Right lobe of liver (tissue), 6 donors: ENCODE measurements at places on chromosomes 6 and 20. TPM values are rescaled to one million over a fixed set of nuclear protein-coding genes. Genes with fewer than 3 reads are reported as not detected.

Gene PRICKLE4
- 3.1 TPM for total RNA-seq

Gene TNNC2
- total RNA-seq, result not detected

Gene CRISP2
- not detected for total RNA-seq

Gene CDH4
- total RNA-seq, result 0.14 TPM

Gene VPS16
- 17.5 TPM for total RNA-seq

Gene TRIM40
- total RNA-seq, result 0.18 TPM

Gene MYLIP
- 2.0 TPM for total RNA-seq

Gene UST
- total RNA-seq, result 1.9 TPM

Gene CCN5
- 4.2 TPM for total RNA-seq

Gene CTAGE9
- not detected for total RNA-seq

Gene TAP1
- total RNA-seq, result 7.7 TPM

Gene SLPI
- 173 TPM for total RNA-seq

Gene SSTR4
- total RNA-seq, result not detected

Gene SEMG1
- not detected for total RNA-seq

Gene AHCY
- total RNA-seq, result 111 TPM

Gene OPRM1
- not detected for total RNA-seq

Gene SLC26A8
- 0.33 TPM for total RNA-seq

Gene TENT5A
- total RNA-seq, result 9.1 TPM

Gene BTN1A1
- not detected for total RNA-seq

Gene FERMT1
- total RNA-seq, result 0.44 TPM

Gene CABLES2
- 2.5 TPM for total RNA-seq

Gene SLC22A2
- not detected for total RNA-seq

Gene ADGRB3
- total RNA-seq, result 0.22 TPM

Gene ITCH
- total RNA-seq, result 71.4 TPM

Gene MYT1
- total RNA-seq, result not detected

Gene LRRC73
- total RNA-seq, result 0.14 TPM

Gene EYA4
- 0.35 TPM for total RNA-seq

Gene TXLNB
- 0.22 TPM for total RNA-seq

Gene KCNK5
- total RNA-seq, result 3.2 TPM

Gene SDCBP2
- total RNA-seq, result 6.7 TPM

Gene BIRC7
- total RNA-seq, result not detected

Gene GPLD1
- 42.3 TPM for total RNA-seq

Gene C6orf141
- 0.18 TPM for total RNA-seq

Gene SPATA2
- total RNA-seq, result 3.6 TPM

Gene RFX6
- not detected for total RNA-seq

Gene GLYATL3
- not detected for total RNA-seq

Gene SLC44A4
- total RNA-seq, result 0.25 TPM

Gene ZNF322
- 5.1 TPM for total RNA-seq

Gene TMEM74B
- total RNA-seq, result 2.2 TPM

Gene SLC17A3
- total RNA-seq, result 23.2 TPM

Gene FNDC11
- not detected for total RNA-seq

Gene HMGCLL1
- total RNA-seq, result 0.31 TPM

Gene SIM1
- total RNA-seq, result 0.04 TPM

Gene SLCO4A1
- total RNA-seq, result 3.2 TPM

Gene ATG5
- 27.8 TPM for total RNA-seq

Gene FNDC1
- total RNA-seq, result 0.66 TPM

Gene SRSF12
- 0.56 TPM for total RNA-seq

Gene GTSF1L
- total RNA-seq, result not detected

Gene SLC35F1
- not detected for total RNA-seq

Gene GSTA3
- total RNA-seq, result not detected

Gene ZNF311
- 0.46 TPM for total RNA-seq

Gene CD40
- total RNA-seq, result 11.7 TPM

Gene LHFPL5
- not detected for total RNA-seq

Gene ENPP3
- total RNA-seq, result 0.81 TPM

Gene FILIP1
- total RNA-seq, result 1.8 TPM

Gene PRDM13
- not detected for total RNA-seq

Gene PSORS1C2
- not detected for total RNA-seq

Gene CYP39A1
- total RNA-seq, result 40.1 TPM
